ENCODE measurements at places on chromosomes 3 and 15. TPM values are rescaled to one million over a fixed set of nuclear protein-coding genes. Genes with fewer than 3 reads are reported as not detected.

Gene ECE2
- not detected for total RNA-seq

Gene PRSS50
- not detected for total RNA-seq

GRCh38 chr3:11574981-11575669, 68.6 kb downstream of the VGLL4 start:
- no peak for DNase-seq

DNA sequence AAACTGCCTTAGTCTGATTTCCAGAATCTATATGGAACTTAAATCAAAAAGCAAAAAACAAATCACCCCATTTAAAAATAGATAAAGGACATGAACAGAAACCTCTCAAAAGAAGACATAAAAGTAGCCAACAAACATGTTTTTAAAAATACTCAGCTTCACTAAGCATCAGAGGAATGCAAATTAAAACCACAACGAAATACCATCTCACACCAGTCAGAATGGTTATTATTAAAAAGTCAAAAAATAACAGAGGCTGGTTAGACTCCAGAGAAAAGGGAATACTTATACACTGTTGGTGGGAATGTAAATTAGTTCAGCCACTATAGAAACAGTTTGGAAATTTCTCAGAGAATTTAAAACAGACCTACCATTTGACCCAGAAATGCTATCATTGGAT, 367.9 kb downstream of the ZIC4 start:
- no peak for DNase-seq

- DNase-seq, result no peak
Observed at GRCh38 chr3:38139191-38139590, 730 bp downstream of the MYD88 start.

DNA sequence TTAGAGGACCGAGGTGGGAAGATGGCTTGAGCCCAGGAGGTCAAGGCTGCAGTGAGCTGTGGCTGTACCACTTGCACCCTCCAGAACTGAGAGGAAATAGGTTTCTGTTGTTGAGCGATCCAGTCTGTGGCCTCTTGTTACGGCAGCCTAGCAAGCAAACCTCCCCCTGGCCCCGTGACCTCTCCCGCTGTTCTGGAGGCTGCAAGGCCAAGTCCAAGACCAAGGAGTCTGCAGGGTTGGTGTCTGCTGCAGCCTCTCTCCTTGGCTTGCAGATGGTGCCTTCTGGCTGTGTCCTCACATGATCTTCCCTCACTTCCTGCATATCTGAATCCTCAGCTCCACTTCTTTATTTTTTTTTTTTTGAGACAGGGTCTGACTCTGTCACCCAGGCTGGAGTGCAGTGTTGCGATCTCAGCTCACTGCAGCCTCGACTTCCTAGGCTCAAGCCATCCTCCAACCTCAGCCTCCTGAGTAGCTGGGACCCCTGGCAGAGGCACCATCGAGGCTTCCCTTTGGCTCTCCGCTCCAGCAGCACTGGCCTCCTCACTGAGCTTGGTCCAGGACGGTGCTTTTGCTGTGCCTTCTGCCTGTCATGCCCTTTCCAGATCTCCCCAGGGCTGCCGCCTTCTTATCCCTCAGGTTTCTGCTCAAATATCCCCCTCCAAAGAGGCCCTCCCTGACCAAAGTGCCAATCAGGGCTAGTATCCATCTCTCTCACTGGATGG, 18.0 kb upstream of the PLXND1 start:
- DNase-seq, result peak; percentile 21

GRCh38 chr3:50160561-50160983, 5.4 kb downstream of the SEMA3F start:
- DNase-seq, result no peak

All from breast epithelium (tissue), 4 donors.